ENCODE measurements at places on chromosomes 3 and 15.

DNA sequence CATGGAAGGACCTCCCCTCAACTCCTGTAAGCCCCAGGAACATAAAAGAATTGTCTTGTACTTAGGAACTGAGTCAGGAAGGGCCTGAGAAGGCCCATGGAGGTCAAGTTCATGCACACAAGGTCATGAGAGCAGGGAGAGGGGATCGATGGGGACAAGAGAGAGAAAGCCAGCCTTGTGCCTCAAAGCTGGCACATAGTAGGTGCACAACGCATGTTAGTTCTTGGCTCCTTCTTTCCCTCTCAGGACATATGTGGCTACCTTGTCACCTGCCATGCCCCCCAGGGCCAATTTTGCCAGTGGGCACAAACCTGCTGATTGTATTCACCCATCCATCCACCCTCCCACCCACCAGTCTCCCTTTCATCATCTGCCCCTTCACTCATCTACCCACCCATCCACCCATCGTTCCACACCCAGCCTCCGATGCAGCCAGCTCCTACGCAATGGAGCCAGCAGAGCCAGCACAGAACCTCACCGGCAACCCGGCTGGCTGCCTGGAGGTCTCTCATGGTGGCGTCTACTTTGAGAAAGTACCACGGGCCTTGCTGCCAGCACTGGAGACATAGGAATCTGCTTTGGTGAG is 52.4 kb upstream of the INSYN1 start:
- no peak for DNase-seq

DNA sequence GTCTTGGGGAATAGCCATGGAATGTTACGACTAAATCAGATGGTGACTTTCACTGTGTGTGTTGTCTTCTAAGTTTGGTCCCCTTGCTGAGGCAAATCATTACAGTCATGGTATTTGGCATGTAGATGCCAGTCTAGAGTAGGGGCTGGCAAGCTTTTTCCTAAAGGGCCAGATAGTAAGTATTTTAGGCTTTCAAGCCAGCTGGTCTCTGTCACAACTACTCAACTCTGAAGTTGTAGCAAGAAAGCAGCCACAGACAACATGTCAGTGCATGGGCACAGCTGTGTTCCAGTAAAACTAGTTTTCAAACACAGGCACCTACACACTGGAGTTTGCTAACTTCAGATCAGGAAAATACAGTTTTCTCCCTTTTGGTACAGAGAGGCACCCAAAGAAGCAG is 39.3 kb downstream of the CCR3 start:
- no peak for DNase-seq

DNA sequence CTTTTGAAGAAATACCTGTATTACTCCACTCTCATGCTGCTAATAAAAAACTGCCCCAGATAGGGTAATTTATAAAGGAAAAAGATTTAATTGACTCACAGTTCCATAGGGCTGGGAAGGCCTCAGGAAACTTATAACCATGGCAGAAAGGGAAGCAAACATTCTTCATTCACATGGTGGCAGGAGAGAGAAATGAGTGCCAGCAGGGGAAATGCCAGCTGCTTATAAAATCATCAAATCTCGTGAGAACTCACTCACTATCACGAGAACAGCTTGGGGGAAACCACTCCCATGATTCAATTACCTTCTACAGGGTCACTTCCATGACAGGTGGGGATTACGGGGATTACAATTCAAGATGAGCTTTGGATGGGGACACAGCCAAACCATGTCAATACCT is 18.7 kb downstream of the MFSD1 start:
- no peak for DNase-seq

- DNase-seq: no peak
These were observed 22.7 kb upstream of the PAQR5 start for GRCh38 chr15:69275933-69276560.

GRCh38 chr3:142027735-142028134 is 121.6 kb downstream of the TFDP2 start:
- no peak for DNase-seq

DNA sequence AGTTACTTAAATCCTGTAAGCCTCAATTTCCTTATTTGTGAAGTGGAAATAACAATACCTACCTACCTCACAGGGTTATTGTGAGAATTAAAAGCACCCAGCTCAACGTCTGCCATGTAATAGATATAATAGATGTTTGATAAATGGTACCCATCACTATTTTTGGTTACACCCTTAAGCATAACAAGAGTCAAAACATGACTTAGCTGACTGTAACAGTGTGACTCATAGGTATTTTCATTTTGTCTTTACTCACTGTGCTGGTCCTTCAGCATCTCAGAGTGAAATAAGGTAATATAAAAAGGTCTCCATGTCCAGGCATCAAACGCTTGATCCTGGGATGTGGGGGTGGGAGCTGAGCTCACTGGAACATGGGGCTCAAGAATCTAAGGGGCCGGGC is 3.1 kb downstream of the CPLX3 start:
- no peak for DNase-seq

GRCh38 chr15:69583626-69584025 is 131.0 kb downstream of the RPLP1 start:
- DNase-seq: no peak

DNA sequence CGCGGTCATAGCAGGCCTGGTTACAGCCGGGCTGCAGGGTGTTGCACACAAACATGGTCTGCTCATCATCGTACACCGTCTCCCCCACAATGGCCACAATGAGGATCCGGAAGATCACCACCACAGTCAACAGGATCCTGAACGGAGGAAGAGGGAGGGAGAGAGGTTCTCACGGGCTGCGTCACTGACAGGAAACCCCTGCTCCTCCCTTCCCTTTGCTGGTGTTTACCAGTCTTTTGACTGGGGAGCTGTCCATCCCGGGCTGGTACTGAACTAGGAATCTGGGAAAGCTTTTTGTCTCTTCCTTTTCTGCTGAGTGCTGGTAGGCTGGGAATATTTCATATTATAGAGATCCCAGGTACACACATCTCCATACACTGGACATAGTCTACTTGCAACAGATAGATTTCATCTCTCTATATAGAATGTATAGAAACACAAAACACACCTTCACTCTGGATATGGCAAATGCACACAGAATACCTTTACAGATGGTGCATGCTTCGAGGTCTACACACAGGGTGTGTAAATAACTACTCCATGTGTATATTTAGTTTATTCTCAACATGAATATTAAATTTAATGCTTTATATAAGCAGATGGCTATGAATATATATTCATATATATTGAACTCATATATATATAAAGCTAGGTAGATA is 1.4 kb downstream of the GJD2 start:
- no peak for DNase-seq

GRCh38 chr15:64580696-64581407 is 120.5 kb downstream of the ZNF609 start:
- no peak for DNase-seq

DNA sequence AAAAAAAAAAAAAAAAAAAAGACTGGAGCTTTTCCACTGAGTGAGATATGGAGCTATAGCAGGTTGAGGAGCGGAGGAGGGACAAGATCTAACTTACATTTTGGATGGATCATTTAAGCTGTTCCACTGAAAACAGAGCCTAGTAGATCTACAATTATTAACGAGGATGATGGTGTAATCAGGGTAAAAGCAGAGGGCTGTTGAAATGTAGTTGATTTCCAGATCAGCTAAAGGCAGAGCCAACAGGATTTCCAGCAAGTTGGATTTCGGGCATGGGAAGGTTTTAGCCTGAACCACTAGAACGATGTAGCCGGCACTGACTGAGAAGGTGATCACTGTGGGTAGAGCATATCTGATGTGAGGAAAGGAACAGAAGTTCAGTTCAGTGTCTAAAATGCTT is 360.7 kb downstream of the EPHB1 start:
- DNase-seq: no peak

- no peak for DNase-seq
These were observed 190.4 kb upstream of the TSC22D2 start for GRCh38 chr3:150217691-150218090.

- DNase-seq: no peak
These were observed 91.4 kb downstream of the FBN1 start for GRCh38 chr15:48554112-48554511.

DNA sequence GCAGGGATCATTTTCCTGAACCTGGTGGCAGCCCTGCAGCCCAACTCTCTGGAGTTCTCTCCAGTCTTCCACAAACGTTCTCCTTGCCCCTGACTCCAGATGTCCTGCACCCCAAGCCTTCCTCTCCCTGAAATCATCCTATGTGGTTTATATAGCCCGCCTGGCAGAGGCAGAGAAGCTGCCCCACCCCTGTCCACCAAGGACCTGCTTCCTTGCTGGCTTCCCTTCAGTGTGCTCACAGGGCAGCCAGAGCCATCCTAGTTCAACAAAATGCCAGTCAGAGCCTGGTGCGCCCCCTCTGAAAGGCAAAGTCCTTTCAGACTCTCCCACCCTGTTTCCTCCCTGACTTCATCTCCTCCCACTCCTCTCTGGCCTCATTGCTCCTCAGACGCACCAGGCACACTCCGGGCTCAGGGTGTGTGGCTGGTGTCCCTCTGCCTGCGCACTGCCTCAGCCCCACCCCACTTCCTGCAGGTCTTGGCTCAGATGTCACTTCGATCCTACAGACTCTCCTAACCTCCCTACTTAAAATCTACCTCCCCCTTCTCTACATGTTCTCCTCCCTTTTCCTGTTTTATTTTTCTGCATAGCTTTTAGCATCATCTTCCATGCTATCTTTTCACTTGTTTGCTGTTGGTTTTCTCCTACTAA is 5.9 kb downstream of the KBTBD13 start:
- no peak for DNase-seq

- no peak for DNase-seq
These were observed 406.9 kb downstream of the NR2F2 start for GRCh38 chr15:96737408-96737807.

- no peak for DNase-seq
These were observed 13.9 kb downstream of the TNIK start for GRCh38 chr3:171446301-171446700.

DNA sequence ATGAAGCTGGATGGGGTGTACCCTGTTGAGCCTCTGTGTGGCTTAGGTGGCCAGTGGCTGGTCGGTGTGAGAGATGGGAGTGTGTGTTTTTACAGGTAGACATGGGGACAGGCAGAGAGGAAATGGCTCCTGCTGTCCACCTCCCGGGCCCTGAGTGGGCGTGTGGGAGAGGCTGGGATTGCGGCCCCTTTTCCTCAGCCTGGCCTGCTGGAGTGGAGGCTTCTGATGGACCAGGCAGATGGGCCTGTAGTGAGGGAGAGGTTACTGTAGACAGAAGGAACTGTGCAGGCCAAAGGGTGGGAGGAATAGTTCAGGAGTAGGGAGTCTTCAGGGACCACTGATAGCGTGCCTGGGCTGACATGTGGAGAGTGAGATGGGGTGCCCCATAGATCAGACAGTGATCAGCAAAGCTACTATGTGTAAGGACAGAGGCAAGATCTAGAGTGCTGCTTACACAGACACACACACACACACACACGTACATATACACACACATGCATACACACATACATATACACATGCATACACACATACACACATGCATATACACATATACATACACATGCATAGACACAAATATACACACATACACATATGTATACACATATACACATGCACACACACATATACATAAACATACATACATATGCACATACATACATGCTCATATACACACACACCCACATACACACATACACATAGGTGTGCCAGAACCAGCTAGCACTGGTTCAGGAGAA is 26.4 kb downstream of the ACAA1 start:
- DNase-seq: no peak

GRCh38 chr3:9690451-9691450 is 12.9 kb upstream of the CPNE9 start:
- DNase-seq: no peak

DNA sequence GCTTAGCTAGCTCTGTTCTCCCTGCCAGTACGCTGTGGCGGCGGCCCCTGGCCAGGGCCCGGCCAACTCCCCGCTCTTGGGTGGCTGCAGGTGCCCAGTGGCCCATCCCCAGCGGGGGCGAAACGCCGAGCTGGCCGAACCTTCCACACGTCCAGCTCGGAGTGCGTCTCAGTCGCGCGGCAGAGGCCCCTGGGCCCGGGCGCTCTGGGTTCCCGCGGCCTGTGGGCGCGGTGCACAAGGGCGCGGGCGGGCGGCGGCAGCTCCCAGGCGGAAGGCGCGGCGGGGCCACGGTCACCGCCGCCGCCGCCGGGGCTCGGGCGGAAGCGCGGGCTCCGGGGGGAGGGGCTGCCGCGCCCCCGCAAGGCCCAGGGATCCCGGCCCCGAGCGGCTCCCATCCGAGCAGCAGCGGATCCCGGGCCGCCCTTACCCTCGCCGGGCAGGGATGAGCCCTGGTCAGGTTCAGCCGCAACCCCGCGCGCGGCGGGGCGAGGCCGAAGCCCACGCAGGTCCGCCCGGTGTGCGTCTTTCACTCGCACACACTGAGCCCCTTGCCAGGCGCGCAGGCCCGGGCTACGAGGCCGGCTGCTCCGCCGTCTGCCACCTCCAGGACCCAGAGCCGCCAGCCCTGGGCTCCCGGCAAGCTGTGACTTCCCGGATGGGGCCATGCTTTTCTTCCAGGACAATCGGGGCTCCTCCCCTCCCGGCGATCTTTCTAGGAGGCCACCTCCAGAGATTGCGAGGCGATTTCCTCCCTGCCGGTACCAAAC is 54.2 kb downstream of the CCDC54 start:
- DNase-seq: peak; percentile 28

- no peak for DNase-seq
These were observed 40.1 kb downstream of the DLG1 start for GRCh38 chr3:197258168-197258755.

GRCh38 chr15:63339836-63340235 is 41.8 kb downstream of the CA12 start:
- DNase-seq: no peak

GRCh38 chr15:78889000-78889399 is 16.3 kb downstream of the MORF4L1 start:
- no peak for DNase-seq

GRCh38 chr3:192953926-192954325 is 36.3 kb upstream of the MB21D2 start:
- no peak for DNase-seq

GRCh38 chr15:63114465-63114864 is 7.2 kb upstream of the LACTB start:
- DNase-seq: no peak

- no peak for DNase-seq
These were observed 7.5 kb upstream of the ST6GAL1 start for GRCh38 chr3:186922790-186923189.

DNA sequence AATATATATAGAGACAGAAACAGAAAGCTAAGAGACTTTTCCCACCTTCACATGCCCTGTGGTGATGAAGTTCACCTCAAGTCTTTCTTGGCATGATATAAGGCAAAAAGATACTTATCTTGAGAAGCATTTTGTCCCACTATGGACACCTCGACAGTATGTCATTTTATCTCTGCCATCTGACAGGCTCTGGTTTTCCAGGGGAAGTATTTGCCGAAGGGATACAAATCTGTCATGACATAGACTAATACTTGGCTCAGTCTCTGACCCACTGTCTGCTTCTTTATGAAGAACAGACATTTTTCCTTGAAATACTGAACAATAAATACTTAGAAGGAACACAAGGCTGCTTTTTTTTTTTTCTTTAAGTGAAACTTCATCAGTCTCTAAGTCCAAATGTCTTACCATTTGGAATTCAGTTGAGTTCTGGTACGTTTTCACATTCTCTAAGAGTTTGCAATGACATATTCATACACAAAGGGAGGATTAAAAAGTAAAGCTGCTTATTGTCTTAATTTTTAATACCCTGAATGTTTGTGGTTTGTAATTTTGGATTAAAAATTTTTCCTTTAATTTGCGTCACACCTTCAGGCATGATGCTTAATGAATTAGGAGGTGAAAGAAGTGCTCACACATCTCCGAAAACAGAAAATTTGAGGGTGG is 87.8 kb upstream of the LMOD3 start:
- no peak for DNase-seq

GRCh38 chr3:31252216-31253185 is 280.2 kb upstream of the STT3B start:
- DNase-seq: no peak

- DNase-seq: no peak
These were observed 188.1 kb downstream of the FOXP1 start for GRCh38 chr3:71395470-71395869.
